ENCODE measurements at places on chromosomes 3 and 15. TPM values are rescaled to one million over a fixed set of nuclear protein-coding genes. Genes with fewer than 3 reads are reported as not detected.

GRCh38 chr3:36489679-36490425, 109.5 kb downstream of the STAC start:
- DNase-seq, result no peak

GRCh38 chr3:325495-325894, 128.9 kb downstream of the CHL1 start:
- no peak for DNase-seq

DNA sequence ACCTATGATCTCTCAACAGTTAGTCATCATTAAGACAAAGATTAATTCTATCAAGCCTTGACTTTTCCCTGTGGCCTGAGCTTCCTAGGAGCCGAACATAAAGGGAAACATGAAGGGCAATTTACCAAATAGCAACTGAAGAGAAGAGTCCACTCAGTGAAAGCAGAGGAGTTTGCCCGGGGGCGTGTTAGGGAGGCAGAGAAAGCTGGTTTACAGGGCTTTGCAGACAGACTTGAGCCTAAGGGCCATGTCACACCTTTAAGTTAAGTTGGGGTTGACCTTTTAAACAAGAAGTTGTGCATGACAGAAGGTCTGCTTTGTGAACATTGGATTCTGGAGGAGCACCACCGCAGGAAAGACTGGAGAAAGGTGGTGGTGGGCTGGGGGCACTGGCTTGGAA, 701.8 kb upstream of the CFAP20DC start:
- DNase-seq, result no peak

DNA sequence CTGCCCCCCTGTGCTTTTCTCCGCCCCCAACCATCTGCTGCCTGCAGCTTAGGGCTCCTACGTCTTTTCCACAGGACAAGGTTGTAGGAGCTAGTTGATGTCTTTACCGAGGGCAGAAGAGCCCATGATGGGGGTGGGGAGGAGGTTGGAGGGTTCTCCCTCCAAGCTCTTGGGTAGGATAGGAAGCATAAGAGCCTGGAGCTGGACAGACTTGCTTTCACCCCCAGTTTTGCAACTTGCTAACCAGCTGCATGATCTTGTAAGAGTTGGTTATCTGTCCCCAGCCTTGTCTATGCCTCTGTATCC, 856 bp downstream of the ABCF3 start:
- DNase-seq, result no peak

- DNase-seq, result no peak
Measured at GRCh38 chr3:22887664-22888291, 315.3 kb upstream of the UBE2E2 start.

DNA sequence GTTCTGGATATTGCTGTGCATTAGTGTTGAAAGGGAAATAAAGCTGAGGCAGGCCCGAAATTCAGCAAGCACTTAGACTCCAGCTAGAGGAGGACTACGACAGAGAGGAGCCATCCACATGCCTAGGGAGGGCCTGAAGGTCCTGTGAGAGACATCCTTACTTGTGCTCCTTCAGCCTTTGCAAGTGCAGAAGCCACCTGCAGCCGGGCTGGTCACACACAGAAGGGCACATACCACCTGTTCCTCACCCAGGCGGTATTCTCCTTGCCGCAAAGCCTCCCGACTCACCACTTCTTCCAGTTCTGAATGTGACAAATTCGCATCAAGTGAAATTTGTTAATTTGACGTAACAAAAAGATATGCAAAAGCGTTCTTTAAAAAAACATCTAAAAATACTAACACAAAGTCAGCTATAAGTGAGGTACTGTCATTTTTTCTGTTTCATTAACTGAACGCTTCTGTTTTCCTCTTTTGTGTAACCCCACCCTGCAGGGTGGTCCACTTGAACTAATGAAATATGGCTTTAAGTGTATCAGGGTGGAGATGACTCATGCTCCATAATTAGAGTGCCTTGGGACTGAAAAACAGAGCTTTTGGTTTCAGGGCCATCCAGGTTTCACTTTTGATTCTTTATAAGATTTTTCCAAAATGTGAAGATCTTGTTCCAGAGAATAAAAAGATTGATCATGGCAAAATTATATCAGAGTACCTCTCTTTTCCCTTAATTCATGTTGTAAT, 467.9 kb upstream of the ATP11B start:
- DNase-seq, result no peak

DNA sequence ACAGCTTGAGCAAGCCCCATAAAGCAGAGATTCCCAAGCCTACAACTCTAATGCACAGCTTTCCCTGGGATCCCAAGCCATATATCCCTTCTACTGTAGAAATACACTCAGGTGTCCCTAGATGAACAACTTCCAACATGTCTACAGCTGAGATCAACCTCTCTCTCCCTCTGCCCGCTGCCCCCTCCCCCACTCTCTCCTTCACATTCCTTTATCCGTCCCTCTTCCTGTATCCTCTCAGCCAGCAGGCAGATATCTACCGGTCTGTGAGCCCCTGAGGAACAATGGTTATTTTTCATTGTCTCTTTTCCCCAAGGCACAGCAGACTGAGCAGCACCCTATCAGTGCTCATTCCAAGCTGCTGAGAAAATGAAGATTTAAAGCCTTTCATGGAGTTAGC, 138.6 kb downstream of the SUCLG2 start:
- DNase-seq, result no peak

UROC1 gene
- not detected for total RNA-seq

IFT57 gene
- total RNA-seq, result 48.9 TPM

CPN2 gene
- 0.54 TPM for total RNA-seq

COMMD2 gene
- total RNA-seq, result 31.9 TPM

All from spleen (tissue), 13 donors.